ENCODE measurements at places on chromosomes 5 and 9. TPM values are rescaled to one million over a fixed set of nuclear protein-coding genes. Genes with fewer than 3 reads are reported as not detected.
A peak's percentile ranks its signal among the peaks of the same experiment; 100 is the strongest.

PCA3 gene
- 8.4 TPM for total RNA-seq

LPCAT1 gene
- total RNA-seq = 46.0 TPM

- DNase-seq = no peak
These were observed 200.1 kb downstream of the PAX5 start for GRCh38 chr9:36833954-36834353.

DNA sequence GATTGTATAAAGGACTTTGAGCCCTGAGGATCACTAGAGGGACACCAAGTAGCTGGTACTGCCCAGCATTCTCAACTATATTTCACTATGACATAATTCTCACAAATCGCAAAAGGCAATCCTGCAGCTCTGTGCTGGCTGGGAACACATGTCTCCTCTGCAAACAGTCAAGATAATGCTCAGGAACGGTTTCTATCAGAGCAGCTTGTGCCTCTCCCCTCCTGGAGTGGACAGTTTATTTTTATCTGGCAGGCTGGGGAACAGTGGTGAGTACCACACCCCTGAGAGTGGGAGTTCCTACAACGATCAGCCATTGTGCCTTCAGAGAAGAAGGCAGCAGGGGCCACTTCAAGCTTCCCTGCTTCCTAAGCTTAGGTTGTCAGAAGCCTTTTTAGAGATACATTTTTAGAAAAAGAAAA, 65.8 kb downstream of the ERAP1 start:
- DNase-seq = peak; percentile 92

- DNase-seq = no peak
These were observed 44.6 kb upstream of the FCN1 start for GRCh38 chr9:134962065-134962972.

All from umbilical cord (tissue), 2 donors.